ENCODE measurements at places on chromosomes 3 and 15.

DNA sequence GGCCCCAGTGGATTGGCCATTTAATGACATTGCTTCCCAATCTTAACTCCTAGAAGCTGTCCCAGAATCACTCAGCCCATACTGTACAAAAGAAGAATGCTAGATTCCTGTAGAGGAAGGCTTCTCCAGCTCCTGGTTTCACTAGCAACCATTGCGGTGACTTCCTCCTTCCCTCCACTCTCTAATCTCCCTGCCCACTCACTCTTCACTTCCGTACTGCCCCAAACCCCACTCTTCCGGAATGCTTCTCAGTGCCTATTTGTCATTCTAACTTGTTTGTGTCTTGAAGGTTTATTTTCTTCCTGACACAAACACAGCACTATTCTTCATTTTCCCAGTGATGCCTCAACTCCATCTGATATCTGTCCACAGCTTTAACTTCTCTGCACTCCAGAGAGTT is 97.1 kb upstream of the SPATA16 start:
- DNase-seq = no peak

DNA sequence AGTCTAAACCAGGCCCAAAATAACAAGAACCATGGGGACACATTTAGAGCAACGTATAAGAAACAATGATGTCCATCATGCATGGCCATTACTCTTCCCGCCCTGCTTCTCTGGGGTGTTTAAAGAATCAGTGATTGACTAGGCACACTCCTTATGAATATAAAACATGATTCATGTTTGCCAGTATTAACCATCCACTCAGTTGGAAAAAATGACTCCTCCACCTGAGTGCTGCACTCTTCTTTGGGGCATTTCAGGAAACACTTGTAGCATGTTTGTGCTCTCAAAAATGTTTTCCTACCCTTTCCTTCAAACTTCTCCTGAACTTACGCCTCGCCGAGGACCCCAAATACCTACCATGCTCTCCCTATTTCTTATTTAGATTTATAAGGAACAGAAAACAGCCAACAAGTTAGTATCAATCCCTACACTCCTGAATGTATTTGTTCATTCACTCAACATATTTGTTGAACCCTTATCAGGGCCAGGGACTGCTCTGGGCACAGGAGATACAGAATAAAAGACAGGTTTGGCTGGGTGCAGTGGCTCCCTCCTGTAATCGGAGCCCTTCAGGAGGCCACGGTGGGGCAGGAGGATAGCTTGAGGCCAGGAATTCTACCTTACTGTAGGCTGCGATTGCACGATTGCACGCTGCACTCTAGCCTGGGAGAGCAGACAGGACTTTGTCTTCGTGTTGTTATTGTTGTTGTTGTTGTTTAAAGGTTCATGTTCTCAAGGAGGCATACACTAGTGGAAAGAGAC is 137.0 kb downstream of the TMCO5A start:
- no peak for DNase-seq

- DNase-seq = peak; percentile 81
Measured at GRCh38 chr15:89781891-89782618, 5.9 kb downstream of the MESP2 start.

DNA sequence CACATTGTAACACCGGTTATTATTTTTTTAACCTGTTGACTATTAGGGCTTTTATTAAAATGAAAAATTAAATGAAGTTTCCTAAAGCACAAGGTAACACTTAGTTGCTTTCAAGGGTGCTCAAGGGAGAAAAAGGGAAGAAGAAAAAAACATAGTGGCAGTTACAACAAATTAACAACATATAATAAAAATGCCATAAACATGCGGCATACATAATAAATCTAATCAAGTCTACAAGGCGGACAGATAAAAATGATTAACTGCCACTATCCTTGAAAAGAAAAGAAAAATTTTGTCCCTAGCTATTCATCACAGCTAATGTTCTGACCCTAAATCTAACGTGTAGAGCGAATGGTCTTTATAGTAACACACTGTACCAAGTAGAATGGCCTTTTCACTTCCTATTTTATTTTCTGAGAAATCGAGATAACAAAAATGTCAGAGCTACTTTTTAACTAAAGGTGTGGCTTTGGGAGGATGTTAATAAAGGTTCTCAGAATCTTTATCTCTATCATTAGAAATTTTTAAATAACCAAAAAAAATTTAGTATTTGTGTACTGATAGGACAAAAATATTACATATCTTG is 194.9 kb downstream of the FOXP1 start:
- no peak for DNase-seq

GRCh38 chr15:71151081-71151480 is 35.8 kb downstream of the THSD4 start:
- peak; percentile 70 for DNase-seq

DNA sequence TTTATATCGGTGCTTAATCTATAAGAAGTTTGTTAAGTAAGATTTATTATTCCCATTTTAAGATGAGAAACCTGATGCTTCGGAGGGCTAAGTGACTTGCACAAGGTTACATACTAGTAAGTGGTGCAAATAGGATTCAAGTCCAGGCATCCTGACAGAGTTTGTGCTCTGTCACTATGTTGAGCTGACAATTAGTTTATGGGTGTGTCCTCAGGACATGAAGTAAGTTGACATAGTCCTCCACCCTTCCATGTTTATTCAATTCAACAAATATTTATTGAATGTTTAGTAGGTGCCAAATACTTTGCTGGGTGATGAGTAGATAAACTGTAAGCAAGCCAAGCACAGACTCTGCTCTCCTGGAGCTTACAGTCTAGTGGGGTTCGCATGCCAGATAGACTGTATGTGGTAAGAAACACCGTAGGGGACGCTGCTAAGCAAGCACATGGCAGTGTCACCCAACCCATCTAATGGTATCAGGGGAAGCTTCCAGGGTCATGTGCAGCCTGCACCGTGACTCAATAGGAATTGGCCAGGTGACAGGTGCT is 342.7 kb upstream of the SATB1 start:
- DNase-seq = no peak

DNA sequence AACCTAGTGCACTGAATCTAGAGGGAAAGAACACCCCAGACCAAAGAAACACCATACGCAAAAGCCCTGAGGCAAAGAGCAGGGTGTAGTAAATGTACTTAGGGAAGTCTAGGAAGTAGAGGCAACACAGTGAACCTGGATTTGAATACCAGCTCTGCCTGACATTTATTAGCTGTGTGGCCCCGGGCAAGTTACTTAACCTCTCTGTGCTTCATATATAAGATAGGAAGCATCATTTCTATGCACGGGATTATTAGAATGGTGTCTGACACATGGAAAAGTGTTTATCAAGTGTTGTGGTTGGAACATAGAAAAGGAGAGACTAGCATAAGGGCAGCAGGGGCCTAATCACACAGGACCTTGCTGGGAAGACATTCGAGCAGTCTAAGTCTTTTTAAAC is 132.2 kb downstream of the ERC2 start:
- no peak for DNase-seq

DNA sequence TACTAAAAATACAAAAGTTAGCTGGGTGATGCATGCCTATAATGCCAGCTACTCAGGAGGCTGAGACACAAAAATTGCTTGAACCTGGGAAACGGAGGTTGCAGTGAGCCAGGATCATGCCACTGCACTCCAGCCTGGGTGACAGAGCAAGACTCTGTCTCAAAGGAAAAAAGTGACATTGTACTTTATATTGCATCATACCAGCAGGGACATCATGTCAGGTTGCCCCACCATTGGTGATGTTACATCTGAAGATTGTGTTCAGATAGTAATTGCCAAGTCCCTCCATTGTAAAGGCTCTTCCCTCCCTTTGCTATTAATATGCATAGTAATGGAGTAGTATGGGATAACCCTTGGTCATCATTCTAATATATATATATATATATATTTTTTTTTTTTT is 44.8 kb downstream of the FOXL2 start:
- no peak for DNase-seq

DNA sequence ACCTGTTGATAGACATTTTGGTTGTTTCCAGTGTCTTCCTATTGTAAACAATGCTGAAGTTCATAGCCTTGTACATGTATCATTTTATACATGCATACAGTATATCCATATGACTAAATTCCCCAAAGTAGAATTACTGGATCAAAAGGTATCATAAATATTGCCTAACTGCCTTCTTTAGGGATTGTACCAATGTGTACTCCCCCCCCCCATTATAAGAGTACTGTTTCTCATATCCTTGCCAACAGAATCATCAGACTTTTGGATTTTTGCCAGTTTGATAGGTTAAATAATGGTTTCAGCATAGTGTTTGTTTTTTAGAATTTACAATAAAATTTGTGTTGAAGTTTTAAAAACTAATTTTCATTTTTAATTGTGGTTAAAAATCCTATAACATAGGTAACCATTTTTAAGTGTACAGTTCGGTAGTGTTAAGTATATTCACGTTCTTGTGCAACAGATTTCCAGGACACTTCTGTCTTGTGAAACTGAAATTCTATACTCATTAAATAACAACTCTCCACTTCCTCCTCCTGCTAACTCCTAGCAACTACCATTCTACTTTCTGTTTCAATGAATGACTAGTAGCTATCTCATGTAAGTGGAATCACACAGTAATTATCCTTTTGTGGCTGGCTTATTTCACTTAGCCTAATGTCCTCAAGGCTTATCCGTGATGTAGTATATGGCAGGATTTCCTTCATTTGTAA is 30.8 kb upstream of the MAP3K13 start:
- DNase-seq = peak; percentile 67

- DNase-seq = no peak
Measured at GRCh38 chr15:29299331-29299730, 29.7 kb upstream of the NSMCE3 start.

GRCh38 chr15:58015565-58015964 is 49.9 kb downstream of the ALDH1A2 start:
- peak; percentile 62 for DNase-seq

DNA sequence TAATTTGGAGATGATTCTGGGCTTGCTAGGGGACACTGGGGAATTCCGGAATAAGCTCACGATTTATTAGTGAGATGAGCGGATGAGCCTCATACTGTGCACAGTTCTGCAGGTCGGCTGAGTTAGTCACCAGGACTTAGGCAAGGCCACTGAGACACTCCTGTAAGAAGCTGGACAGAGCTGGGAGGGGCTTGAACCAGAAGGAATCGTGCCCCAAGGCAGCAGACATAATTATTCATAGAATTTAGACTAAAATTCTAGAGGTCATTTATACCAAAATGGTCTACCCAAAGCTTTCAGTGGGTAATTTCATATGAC is 121.4 kb downstream of the VGLL4 start:
- DNase-seq = peak; percentile 75

GRCh38 chr3:133561679-133562078 is 11.8 kb upstream of the CDV3 start:
- DNase-seq = no peak

DNA sequence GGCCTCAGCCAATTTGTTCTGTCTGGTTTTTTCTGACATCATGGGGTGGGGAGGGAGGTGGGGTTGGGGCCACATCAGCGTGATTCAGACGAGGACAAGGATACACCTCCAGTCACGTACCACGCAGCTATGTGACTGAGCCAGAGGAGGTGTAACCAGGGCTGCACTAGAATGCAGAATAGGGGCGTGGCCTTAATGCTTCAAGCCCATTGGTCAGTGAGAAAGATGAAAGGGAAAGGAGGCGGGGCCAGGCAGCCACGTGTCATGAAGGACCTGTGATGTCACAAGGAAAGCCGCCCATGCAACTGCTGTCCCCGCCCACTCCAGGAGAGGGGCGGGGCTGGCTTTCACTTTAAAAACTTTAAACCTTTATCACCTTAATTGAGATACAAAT is at the start of gene GOLGA6L2:
Gene GOLGA6L2, minus strand, starts transcription at position 137 of the 394 bp plus-strand sequence. Its CDS starts 62 bp downstream, at position 75.
- peak; percentile 2 for DNase-seq

GRCh38 chr3:129974833-129975704 is 549 bp downstream of the TRH start:
- DNase-seq = no peak

DNA sequence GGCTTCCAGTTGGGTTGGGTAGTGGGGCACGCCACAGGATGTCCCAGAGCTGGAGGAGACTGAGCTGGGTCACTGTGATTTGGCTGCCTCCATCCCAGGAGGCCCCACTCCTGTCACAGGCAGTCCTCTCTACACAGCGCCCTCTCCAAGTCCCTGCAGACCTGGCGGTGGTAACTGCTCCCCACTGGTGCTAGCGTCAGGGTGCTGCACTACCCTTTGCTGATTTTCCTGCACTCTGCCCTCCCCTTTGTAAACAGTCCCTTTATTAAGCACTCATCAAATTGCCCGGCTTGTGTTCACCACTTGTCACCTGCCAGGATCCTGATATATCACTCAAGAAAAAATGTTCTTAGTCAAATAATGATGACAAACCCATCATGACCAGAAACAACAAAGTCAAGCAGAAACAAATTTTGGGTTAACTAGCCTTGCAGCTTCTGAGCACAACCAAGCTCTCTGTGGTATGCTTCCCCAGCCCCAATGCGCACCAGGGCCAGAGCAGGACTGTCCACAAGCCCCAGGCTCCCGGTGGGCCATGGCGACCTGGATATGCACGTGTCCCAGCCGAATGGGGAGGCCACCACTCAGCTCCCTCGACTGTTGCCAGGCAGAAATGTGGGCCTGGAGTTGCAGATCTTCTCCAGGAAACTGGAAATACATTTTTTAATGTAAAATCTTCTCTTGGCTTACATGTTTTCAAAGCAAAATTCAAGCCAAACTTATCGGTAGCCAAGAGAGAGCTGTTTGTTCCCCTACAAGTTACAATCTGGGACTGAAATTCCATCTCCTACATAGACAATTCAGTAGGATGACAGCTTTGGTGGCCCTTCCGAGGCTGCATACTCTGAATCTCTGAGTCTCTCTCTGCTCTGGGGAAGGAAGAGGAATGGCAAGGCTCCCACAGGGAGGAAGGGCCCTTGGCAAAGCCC is 24.5 kb downstream of the MEGF11 start:
- DNase-seq = no peak

GRCh38 chr3:157594413-157594812 is 91.2 kb upstream of the VEPH1 start:
- peak; percentile 6 for DNase-seq

DNA sequence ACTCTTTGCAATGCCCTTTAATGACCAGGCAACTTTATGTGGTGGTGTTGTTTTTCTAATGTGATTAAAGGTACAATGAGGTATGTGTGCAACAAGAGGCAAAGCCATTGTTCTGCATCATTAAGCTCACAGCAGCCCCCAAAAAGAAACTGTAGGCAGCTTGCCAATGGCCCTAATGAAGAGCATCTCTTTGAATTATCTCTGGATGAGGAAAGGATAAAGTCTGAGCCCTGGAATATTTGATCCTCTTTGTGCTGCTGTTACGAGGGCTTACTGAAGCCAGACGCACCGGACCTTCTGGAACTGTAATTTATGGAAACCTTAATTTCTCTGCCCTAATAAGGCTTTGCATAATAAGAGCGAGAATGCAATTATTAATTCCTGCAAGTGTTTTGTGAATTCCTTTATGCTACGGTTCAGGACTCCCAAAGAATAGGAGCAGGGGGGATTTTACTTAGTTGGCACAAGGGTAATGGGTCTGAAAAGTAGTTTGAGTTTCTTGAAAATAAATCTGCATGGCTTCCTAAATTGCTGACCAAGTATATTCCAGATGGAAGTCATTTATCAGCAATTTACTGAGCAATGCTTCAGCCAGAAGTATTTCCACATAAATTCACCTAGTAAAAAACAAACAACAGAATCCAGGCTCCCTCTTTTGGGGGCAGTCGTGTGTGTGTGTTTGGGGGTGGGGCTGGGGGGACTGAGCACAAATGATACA is 193.4 kb downstream of the PDZRN3 start:
- no peak for DNase-seq

Data from ELR (cell line).